ENCODE measurements at places on chromosomes 6 and 20.

- no peak for DNase-seq
Observed at GRCh38 chr20:44410583-44411019, 55.1 kb downstream of the HNF4A start.

- no peak for DNase-seq
Observed at GRCh38 chr6:73747289-73747688, 51.3 kb downstream of the CD109 start.

- DNase-seq: no peak
Observed at GRCh38 chr20:36214684-36215256, 21.5 kb upstream of the AAR2 start.

GRCh38 chr6:5149891-5150290, 64.8 kb downstream of the PPP1R3G start:
- DNase-seq: no peak

- DNase-seq: no peak
Observed at GRCh38 chr6:35299674-35300073, 2.1 kb downstream of the DEF6 start.

Data from cortex of kidney (tissue), 1 donor.